ENCODE measurements at places on chromosomes 2 and 18.
A peak's percentile ranks its signal among the peaks of the same experiment; 100 is the strongest.

- DNase-seq = no peak
These were observed 666.0 kb downstream of the DSC3 start for GRCh38 chr18:30376515-30376914.

- DNase-seq = no peak
These were observed 35.4 kb downstream of the PDE1A start for GRCh38 chr2:182391443-182391842.

DNA sequence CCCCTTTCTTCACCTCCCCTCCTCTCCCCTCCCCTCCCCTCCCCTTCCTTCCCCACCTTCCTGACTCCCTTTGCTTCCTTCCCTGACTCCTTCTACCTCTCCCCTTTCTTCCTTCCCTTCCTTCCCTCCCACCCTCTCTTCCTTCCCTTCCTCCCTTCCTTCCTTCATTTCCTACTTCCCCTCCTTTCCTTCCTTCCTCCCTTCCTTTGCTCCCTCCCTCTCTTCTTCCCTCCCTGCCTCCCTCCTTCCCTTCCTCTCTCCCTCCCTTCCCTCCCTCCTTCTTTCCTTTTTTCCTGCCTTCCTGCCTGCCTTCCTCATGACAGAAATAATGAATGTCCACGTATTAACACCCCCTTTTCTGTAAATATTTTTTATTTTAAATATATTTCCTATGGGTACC, 260.2 kb downstream of the ZNF407 start:
- no peak for DNase-seq

GRCh38 chr18:7902399-7902839, 335.3 kb downstream of the PTPRM start:
- no peak for DNase-seq

DNA sequence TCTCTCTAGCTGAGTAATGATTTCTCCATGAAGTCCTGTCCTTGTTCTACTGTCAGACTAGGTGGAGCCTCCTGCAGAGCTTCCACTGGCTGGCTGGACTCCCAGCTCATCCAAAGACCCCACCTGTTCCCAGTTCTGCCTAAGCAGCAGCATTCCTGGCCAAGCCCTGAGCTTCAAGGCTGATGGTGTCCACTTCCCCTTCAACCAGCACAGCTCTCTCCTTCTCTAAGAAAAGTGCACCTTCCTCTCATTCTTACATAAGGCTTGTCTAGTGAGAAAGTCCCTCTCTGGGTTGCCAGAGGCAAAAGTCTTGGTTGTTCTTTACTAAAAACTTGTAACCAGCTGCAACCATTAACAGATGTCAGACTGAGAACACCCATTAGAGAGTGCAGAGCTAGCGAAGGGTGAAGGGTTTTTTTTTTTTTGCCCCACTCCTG, 58.9 kb downstream of the CXCR4 start:
- no peak for DNase-seq

GRCh38 chr2:183269956-183270355, 145.7 kb downstream of the NUP35 start:
- no peak for DNase-seq

DNA sequence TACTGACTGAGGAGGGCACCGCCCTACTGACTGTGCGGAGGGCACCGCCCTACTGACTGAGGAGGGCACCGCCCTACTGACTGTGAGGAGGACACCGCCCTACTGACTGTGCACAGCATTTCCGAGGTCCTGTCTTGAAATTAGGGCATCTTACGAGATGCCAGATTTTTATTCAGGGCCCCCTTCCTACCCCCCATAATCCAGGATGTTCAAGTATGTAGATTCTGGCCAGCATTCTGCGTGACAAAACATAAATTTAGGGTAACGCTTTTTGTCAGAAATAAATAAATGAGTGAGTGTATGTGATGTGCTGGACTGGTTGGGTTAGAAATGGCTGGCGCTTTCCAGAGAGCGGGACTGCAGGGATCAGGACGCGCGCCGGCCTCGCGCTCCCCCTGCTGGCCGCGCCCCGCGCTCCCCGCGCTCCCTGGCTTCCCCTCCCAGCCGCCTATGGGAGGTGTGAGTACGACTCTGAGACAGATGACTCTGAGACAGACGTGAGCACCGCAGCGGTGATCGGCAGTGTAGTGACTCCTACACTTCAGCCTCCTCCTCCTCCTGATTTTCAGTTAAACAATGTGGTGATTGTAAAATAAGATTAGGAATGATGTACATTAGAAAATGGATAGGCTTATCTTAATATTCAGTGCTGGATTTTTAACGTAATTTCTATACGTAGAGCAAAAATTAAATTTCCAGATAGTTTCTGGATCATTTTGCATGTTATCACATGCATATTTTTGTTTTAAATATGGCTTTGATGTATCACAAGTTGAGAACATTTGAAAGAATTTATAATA, 149.2 kb upstream of the NFATC1 start:
- DNase-seq = peak; percentile 93

DNA sequence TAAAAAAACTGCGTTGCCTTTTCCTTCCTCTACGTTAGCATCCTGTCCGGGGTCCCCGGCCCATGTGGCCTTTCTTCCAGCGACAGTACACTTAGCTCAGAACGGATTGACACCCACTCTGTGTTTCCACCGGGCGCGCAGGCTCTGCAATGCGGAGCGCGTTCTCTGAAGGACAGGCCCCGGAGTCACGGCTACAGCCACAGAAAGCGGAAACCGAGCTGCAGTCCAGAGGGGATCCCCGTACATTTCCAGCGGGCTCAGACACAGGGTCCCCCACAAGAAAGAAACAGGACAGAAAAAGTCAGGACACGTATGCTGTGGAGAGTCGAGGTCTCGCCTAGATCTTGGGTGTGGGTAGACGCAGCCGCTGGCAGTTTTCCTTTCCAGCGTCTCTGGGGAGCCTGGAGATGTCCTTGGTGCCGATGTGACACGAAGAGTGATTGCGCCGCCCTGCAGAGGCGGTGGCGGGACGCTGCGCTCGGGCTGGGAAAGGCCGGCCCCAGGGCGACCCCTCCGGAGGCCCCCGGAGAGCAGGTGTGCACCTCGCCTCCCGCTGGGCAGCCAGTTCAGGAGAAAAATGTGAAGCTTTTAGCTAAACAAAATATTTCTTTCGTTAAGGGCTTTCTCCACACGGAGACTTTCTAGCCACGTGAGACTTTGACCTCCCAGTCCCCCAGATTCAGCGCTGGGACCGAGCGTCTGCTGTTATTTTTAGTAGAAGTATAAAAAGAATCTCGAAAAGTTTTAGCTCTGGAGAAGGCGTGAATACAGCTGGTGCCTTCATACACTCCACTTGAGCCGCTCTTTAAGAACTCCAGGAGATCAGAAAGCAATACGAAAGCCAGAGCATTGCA, 1.3 kb upstream of the ACKR3 start:
- peak; percentile 85 for DNase-seq

DNA sequence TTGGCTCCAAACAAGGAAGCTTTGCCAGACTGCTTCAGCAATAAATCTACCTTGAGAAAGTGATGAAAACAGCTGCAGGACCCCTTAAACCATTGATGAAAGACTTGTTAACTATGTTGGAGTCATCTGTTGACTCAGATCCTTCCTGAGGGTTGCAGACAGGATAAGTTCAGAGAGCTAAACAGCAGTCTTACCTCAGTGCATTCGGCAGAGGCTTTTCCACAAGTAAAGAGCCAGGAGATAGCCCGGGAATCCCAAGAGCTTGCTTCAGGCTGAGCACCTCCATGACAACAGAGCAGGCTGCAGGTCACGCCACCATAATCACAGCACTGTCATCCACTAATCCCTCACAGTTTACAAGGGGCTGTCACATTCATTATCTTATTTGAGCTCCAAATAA, 23.7 kb downstream of the KIAA2012 start:
- no peak for DNase-seq

- no peak for DNase-seq
These were observed 32.2 kb downstream of the IKZF2 start for GRCh38 chr2:213119061-213119809.

DNA sequence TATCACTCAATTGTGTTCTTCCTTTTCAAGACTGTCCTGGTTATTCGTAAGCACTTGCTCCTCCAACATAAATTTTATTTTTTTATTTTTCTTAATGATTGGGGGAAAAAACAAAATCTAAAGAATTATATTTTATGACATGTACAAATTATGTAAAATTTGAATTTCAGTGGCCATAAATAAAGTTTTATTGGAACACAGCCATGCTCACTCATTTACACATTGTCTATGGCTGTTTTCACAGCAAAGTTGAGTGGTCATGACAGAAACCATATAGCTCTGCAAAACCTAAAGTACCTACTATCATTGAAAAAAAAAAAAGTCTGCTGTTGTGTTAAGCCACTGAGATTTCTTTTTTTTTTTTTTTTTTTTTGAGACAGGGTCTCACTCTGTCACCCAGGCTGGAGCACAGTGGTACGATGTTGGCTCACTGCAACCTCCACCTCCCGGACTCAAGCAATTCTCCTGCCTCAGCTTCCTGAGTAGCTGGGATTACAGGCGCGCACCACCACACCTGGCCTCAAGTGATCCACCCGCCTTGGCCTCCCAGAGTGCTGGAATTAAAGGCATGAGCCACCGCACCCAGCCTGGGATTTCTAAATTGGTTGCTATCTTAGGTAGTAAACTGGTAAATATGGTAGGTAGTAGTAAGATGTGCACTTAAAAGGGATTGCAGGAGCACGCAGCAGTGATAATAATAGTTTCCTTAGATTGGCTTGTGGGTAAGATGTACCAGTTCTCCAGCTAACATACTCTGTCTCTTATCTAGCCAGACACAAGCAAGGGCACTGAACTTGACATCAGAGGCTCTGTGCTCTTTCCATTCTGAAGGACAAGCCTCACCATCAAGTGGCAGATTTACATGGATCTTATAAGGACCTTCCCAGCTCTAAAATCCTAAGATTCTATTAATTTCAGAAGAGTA, 44.4 kb downstream of the KCNG3 start:
- no peak for DNase-seq

- DNase-seq = no peak
These were observed 275.1 kb downstream of the SETBP1 start for GRCh38 chr18:44955825-44956224.

DNA sequence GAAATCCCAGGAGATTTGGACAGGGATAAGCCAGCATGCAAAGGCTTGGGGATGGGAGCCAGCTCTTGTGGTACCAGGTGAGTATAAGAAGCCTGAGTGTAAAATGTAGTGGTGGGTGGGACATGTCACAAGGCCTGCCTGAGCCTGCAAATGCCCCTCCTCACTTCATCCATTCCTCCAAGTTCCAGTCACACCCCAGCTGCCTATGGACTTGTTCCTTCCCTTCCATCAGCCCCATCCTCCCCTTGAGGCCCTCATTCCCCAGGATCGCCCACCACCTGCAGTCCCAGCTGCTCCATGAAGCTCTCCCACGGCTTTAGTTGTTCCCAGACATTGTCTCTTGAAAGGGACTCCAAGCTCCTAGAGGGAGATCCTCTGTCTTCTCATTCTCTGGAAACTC, 81.5 kb downstream of the MARCO start:
- no peak for DNase-seq

GRCh38 chr2:108377815-108378630, at the start of gene SULT1C4:
SULT1C4 (plus strand) TSS chr2:108377954; CDS start chr2:108378338, 384 bp downstream.
- DNase-seq = peak; percentile 91

GRCh38 chr2:128798502-128799283, 480.0 kb upstream of the HS6ST1 start:
- no peak for DNase-seq
